ENCODE measurements at places on chromosomes 3 and 15.

DNA sequence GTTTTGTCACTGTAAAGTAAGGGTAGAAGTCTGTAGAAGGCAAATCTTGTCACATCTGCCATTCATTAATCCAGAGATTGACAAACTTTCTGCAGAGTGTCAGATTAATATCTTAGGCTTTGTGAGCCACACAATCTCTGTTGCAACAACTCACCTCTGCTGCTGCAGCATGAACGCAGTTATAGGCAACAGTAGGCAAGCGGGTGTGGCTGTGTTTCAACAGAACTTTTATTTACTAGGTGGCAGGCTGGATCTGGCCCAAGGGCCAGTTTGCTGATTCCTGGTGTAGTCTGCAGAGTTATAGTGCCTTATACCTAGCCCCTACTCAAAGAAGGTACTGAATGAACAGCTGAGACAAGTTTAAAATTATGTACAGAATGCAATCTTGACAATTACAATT lies 396.7 kb downstream of the FOXP1 start:
- H3K4me1 ChIP-seq = peaks cover 25% of the 10 kb centered on the region
- DNase-seq = no peak
- no peak overlapping the region for H3K27ac ChIP-seq
- H3K36me3 ChIP-seq = peaks cover 12% of the 10 kb centered on the region
- no peak overlapping the region for H3K4me3 ChIP-seq
- H3K27me3 ChIP-seq = no peaks in the 10 kb centered on the region

- peaks cover 16% of the 10 kb centered on the region for H3K27me3 ChIP-seq
- no peak for DNase-seq
- no peak overlapping the region for H3K27ac ChIP-seq
- peaks cover 26% of the 10 kb centered on the region for H3K4me1 ChIP-seq
- H3K4me3 ChIP-seq = no peak overlapping the region
Measured at GRCh38 chr15:93997071-93997658, 234.2 kb upstream of the MCTP2 start.

- peaks cover 7% of the 10 kb centered on the region for H3K4me1 ChIP-seq
- peaks cover 5% of the 10 kb centered on the region for H3K27me3 ChIP-seq
- H3K36me3 ChIP-seq = no peaks in the 10 kb centered on the region
- no peak overlapping the region for H3K27ac ChIP-seq
Measured at GRCh38 chr3:66606126-66606525, 105.3 kb upstream of the LRIG1 start.

DNA sequence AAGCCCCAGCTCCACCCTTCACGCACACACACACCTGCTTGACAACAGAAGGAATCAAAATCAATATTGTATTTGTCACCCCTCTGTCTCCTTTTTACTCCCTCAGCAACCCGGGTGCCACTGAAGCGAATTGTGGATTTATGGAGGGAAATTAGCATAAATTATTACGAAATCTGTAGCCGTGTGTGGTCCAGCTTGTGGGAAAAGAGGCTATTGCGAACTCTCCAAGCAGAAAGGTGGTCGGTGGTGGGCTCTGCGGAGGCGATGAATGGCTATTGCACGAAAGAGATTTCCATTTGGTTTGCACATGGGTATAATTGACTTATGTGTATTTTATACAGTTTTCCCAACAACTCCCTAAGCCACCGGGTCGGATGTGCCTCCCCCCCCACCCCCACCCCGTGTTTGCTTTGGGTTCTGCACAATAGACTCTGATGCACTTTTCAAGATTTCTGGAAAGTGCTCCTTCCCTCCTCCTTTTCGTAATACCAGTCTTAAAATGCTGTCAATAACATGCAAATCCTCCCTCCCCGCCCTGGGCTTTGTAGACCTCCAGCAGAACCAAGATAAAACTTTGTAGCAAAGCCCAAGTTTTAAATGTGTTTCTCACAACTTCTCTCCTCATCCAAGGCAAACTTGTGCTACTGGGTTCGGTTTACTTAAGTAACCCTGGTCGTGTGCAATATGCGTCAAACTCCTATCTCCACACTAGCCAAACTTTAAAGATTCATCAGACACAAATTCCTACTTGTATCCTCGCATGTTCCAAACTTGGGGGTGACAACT lies 3.1 kb upstream of the FOXB1 start:
- no peak for DNase-seq
- H3K4me3 ChIP-seq = no peak overlapping the region
- no peaks in the 10 kb centered on the region for H3K36me3 ChIP-seq
- peaks cover 100% of the 10 kb centered on the region for H3K27me3 ChIP-seq

DNA sequence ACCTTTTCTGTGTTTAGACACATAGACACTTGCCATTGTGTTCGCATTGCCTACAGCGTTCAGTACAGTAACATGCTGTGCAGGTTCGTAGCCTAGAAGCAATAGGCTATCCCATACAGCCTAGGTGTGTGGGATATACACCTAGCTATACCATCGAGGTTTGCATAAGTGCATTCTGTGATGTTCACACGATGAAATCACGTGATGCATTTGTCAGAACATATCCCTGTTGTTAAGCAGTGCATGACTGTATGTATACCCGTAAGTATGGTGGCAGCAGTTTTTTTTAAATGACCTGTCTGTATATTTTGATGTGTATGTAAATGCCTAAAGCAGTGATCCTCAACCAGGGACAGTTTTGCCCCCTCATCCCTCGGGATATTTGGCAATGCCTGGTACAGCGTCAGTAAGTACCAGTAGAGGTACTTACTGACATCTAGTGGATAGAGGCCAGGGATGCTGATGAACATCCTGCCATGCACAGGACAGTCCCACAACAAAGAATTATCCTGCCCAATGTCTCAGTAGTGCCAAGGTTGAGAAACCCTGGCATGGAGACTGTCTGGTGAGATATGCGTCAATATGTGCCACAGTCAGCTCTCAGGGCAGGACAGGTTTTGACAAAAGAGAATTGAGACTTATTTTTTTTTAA lies 129.1 kb downstream of the HCN4 start:
- H3K36me3 ChIP-seq = peaks cover 9% of the 10 kb centered on the region
- H3K4me3 ChIP-seq = no peak overlapping the region
- DNase-seq = no peak
- H3K27me3 ChIP-seq = no peaks in the 10 kb centered on the region

- no peak overlapping the region for H3K27ac ChIP-seq
- H3K4me1 ChIP-seq = peaks cover 22% of the 10 kb centered on the region
- peak; percentile 62 for DNase-seq
Measured at GRCh38 chr3:197541756-197542539, 13.8 kb downstream of the BDH1 start.

DNA sequence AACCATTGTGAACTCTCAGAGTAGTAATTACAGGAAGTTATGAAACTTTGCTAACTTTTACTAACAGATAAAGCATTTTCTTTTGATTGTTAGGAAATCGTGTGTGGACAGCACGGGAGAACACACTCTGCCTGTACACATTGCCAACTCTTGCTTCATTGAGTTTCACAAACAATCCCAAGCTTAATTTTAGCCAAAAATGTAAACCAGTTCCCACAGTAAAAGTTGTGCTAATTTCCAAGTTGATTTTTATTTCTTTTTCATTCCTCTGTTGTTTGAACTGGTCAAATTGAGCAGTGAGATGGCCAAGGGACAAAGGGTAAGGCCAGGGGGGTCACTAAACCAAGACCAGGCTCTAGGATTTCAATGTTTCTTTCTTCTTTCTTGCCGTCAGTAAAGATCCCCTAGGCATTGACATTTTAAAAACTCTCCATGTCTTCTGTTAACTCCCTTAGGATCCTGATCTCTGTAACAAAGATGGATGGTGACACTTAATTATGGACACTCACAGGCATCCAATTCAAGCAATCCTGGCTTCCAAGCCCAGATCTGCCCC lies 414.9 kb downstream of the RBMS3 start:
- no peak for DNase-seq
- H3K4me1 ChIP-seq = peaks cover 63% of the 10 kb centered on the region
- no peak overlapping the region for H3K4me3 ChIP-seq
- H3K27ac ChIP-seq = peak overlapping the region; percentile 81
- no peaks in the 10 kb centered on the region for H3K27me3 ChIP-seq

DNA sequence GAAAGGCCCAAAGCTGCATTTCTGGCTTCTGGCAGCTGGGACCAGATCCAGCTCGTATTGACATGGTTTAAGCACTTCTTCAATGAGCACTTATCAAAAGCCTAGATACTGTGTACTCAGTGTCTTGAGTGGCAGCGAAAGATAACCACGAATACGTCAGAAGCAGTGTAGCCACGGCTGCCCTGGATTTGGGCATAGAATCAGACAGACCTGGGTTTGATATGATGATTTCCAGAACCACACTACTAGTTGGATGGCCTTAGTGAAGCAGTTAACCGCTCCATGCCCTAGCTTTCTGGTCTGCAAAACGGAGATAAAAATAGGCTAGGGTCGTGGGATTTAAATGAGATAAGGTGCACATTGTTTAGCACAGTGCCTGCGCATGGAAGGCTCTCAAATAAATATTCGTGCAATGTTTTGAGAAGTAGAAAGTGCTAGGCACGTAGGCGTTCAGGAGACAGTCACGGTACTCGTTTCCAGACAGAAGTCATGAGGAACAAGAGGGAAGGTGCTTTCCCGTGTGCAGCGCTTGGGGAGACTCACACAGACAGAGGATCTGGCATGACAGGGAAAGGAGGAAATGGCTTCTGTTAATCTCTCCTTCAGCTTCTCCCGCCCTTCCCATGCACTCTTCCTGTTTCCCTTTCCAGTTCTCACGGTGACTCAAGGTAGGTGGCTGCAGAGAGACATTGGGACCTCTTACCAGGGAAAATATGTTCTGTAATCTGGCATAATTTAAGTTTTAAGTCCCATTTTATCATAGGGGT lies 70.3 kb downstream of the CCNL1 start:
- peak overlapping the region; percentile 98 for H3K27ac ChIP-seq
- H3K4me1 ChIP-seq = peaks cover 35% of the 10 kb centered on the region
- H3K4me3 ChIP-seq = peak overlapping the region; percentile 68
- DNase-seq = no peak
- no peaks in the 10 kb centered on the region for H3K27me3 ChIP-seq
- no peaks in the 10 kb centered on the region for H3K36me3 ChIP-seq

DNA sequence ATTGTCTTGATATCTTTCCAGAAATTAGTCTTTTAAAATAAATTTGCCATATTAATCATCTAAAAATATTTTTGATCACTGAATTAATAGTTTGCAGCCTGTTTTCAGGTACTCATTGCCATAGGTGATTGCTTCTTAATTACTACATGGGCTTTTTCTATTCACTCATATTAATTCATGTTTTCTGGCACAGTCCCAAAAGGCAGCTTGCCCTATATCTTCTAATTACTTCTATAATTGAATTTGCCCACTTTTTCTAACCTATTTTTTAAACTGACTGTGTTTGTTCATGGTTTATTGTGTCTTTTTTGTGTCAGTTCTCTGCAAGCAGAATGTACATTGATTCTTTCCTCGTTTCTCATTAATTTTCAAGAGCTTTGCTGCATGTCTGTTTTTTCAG lies 85.7 kb upstream of the SOX2 start:
- no peak for DNase-seq
- no peak overlapping the region for H3K27ac ChIP-seq
- peaks cover 22% of the 10 kb centered on the region for H3K4me1 ChIP-seq
- H3K4me3 ChIP-seq = no peak overlapping the region

- no peak overlapping the region for H3K27ac ChIP-seq
- H3K4me1 ChIP-seq = peaks cover 6% of the 10 kb centered on the region
- H3K4me3 ChIP-seq = no peak overlapping the region
- H3K27me3 ChIP-seq = no peaks in the 10 kb centered on the region
- no peaks in the 10 kb centered on the region for H3K36me3 ChIP-seq
Measured at GRCh38 chr3:192929755-192930547, 12.3 kb upstream of the MB21D2 start.

- H3K27me3 ChIP-seq = no peaks in the 10 kb centered on the region
- H3K36me3 ChIP-seq = no peaks in the 10 kb centered on the region
- H3K4me3 ChIP-seq = no peak overlapping the region
- DNase-seq = no peak
Measured at GRCh38 chr3:80094589-80094988, 326.8 kb upstream of the ROBO1 start.

DNA sequence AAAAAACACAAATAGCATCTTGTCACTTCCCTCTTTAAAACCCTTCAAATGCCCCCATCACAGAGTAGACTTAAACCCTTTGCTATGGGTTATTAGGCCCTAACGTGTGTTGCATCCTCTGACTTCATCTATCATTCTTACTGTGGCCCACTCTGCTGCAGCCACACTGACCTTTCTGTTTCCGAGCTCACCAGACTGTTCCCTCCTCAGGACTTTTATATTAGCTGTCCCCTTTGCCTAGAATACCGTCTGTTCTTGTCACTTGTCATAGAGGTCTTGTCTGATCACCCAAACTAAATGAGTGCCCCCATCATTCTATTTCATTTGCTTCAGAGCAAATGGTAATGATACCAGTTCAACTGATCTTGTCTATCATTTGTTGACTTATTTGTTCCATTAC lies 877 bp upstream of the FEM1B start:
- peak overlapping the region; percentile 92 for H3K4me3 ChIP-seq
- no peaks in the 10 kb centered on the region for H3K36me3 ChIP-seq
- no peaks in the 10 kb centered on the region for H3K27me3 ChIP-seq
- no peak for DNase-seq
- peak overlapping the region; percentile 99 for H3K27ac ChIP-seq

- DNase-seq = no peak
- H3K36me3 ChIP-seq = no peaks in the 10 kb centered on the region
- H3K27me3 ChIP-seq = no peaks in the 10 kb centered on the region
- no peak overlapping the region for H3K27ac ChIP-seq
Measured at GRCh38 chr3:123734527-123734902, 149.6 kb downstream of the MYLK start.

DNA sequence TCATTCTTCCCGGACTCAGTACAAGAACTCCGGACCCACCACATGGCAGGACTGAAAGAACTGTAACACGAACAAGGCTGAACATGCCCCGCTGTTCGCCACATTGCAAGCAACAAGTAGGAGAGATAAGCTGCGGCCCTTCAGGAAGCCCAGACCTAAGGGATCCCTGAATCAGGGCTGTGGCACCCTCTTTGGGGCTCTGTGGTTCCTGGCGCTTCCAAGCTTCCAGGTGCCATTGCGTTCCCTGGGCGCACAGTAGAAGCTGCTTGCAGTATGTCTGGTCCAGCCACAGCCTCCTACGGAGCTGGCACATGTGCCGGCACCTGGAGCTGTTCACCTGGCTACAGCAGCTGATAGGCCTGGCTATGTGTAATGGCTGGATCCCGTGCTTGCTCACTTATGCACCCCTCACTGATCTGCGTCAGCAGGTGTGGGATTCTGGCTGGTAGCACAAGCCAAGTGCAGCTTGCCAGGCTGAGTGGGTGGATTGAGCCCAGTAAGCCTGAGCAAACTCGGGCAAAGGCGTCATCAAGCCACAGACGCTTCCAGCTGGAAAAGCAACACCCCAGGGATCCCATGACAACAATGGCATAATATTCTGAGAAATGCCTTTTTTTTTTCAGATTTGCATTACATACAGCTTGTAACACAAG lies 748.6 kb upstream of the GBE1 start:
- H3K36me3 ChIP-seq = no peaks in the 10 kb centered on the region
- H3K27me3 ChIP-seq = no peaks in the 10 kb centered on the region
- no peaks in the 10 kb centered on the region for H3K4me1 ChIP-seq
- no peak overlapping the region for H3K27ac ChIP-seq

Measured in mesothelial cell of epicardium (in vitro differentiated cells).